ENCODE measurements at places on chromosomes 5 and 9.

GRCh38 chr5:168770036-168770498 is 190.9 kb upstream of the PANK3 start:
- DNase-seq = no peak

DNA sequence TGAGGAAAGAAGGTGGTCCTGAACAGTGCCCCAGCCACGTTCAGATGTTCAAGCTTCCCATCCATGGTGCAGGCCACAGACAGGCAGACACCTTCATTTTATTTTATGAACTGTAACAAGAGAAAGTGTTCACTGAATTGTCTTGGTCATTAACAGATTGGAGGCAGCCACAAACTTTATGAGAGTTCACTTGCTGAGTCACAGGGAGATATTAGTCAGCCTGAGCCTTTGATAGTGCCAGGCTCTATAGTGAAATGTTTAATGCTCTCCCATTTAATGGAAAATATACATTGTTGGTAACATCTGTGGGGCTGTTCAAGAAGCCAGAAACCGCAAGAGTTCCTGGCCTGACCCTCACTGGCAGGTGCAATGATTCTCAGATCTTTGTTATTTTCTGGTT is 237.0 kb downstream of the TENT4A start:
- DNase-seq = no peak

DNA sequence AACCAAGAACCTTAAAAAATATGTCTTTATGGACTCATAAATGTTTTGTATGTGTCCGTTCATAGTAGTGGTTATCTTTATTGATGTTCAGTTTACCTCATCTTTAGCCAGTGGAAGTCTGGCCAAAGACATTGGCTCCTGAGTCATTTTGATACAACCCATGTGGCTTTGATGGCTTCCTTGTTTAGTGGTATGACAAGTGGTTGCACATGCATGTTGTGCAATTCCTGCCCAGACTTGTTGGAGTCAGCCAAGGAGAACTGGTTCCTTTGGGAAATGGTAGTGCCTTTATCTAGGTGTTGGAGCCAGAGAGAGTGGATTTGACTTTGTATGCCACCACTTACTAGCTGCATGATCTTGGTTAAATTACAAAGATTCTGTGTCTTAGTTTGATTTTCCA is 94.3 kb downstream of the RPS23 start:
- DNase-seq = no peak

DNA sequence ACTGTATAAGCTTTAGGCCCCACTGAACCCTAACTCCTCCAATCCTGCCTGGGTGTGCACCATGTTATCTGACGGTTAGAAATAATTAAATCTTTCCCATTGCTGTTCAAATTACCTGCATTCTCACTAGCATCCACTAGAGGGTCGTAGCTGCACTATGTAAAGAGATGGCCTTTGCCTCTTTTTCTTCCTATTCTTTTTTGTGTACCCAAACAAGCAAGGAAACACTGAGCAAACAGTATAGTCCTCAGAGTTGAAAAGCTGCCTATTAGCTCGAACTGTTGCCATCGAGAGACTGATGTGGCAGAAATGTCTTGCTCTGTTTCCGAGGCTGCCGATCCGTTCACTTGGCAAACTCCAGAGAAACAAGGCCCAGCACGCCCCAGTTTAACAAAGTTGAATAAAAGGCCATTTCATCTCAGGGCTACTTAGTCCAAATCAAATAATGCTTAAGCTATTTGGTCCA is 163.8 kb upstream of the TRPM3 start:
- peak; percentile 42 for DNase-seq

GRCh38 chr5:134949316-134949715 is 18.4 kb upstream of the CATSPER3 start:
- DNase-seq = no peak

DNA sequence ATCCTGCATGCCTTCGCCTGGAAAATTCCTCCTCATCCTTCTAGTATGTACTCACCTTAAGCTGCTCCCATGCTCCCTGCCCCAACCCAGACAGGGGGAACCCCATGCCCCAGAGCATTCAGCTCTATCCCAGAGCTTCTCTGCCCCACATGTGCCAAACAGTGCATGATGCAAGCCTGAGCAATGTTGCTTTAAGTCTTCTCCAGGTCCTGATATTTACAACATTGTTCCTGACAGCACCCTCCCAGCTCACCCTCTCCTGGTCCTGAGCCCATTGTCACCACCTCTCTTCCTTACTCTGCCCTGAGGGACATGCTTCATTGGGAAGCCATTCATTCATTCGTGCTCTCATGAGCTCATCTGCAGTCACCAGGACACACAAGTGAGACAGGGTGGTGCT is 23.4 kb upstream of the BARX1 start:
- DNase-seq = no peak

DNA sequence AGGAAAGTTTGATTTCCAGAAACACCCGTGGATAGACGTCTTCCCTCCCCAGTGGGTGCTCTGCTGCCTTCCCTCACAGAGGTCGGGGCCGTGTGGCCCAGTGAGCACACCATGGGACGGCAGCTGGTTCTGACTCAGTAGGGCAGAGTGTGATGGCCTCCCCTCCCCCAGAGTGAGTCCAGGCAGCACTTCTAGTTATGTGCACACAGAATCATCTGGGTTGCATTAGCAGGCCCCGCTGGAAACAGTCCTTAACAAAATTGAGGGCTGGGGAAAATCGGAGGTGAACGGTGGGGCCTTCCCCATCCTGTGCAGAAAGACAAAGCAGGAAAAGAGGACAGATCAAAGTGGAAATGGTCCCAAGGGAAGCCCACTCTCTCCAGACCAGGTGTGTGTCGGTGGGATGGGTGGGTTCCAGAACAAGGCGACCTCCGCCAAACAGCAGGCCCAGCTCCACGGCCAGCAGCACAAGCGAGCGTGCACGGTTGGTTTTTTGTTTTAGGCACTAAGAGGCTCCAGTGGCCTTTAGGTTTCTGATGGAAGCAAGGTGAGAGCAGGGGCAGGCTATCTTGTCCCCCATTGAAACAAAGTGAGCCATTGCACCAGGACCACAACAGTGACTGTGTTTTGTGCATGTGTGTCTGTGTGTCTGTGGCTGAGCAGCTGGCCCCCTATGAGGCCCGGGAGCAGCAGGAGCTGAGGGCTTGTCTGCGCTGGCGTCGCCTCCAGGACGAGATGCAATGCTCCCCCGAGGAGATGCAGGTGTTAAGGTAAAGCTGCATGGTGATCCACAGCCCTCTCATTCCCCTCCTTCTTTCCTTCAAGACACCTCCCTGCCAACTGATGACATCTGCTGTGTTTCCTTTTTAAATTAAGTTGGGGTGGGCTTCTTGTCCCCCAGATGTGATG is 201.5 kb downstream of the AOPEP start:
- DNase-seq = no peak

GRCh38 chr5:90803381-90803780 is 244.8 kb downstream of the ADGRV1 start:
- DNase-seq = no peak

- DNase-seq = no peak
These were observed 28.2 kb downstream of the RGS7BP start for GRCh38 chr5:64534033-64534432.

DNA sequence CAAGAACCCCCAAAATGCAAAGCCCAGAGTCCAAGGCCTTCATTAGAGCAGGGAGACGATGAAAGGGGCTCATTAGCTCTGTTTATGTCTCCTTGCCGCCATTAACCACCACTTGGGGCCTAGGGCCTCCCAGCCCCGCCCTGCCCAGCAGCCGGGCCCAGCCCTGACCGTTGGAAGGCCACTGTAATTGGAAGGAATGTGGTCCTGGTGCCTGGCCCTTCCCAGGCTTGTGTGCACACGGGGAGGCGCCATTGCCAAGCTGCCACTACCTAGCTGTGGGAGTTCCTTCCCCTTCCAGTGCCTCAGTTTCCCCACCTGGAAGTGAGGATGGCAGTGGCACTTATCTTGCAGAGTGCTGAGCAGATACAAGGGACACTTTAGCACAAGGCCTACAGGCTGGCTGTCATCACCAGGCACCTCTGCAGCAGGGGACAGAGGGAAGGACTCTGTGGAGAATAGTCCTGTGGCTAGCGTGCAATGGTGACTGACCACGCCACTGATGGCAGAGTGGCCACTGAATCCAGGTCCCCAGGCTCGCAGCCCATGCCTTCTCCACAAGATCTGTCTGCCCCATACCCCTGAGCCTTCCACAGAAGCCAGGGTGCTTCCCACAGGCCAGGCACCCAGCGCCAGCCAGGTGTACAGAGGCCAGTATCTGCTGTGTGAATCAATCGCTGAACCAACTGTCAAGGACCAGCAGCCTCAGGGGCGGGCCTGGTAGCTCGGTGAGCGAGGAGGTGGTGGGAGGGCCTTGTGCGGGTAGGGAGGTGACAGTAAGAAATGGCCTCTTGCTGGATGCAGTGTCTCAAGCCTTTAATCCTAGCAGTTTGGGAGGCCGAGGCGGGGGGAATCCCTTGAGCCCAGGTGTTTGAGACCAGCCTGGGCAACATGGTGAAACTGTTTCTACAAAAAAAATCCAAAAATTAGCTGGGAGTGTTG is 20.8 kb downstream of the GBGT1 start:
- no peak for DNase-seq

- peak; percentile 20 for DNase-seq
These were observed 231.3 kb downstream of the NPR3 start for GRCh38 chr5:32942225-32942989.

- DNase-seq = no peak
These were observed 49.0 kb upstream of the ALDH1B1 start for GRCh38 chr9:38343552-38343951.

- DNase-seq = no peak
These were observed 207.6 kb upstream of the DMRTA1 start for GRCh38 chr9:22238809-22239684.

GRCh38 chr5:147098233-147098790 is 136.5 kb upstream of the STK32A start:
- peak; percentile 19 for DNase-seq

DNA sequence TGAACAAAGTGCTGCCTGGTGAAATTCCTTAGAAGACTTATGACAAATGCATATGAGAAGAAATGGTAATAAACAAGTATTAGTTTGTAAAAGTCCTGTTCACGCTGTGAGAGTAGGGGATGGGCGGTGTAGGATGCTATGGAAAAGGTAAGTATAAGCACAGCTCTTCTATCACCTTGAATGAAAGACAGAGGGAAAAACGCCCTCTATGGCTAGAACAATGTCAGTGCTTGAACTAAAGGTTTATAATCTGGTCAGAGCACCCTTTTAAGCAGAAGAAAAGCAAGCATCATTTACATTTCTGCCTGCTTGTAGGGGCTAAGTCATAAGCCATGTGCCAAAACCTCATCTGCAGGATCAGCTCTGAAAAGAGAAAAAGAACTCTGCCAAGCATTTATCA is 115.2 kb downstream of the LHFPL2 start:
- no peak for DNase-seq

GRCh38 chr5:172828911-172829431 is 5.1 kb upstream of the ERGIC1 start:
- DNase-seq = no peak

GRCh38 chr9:15150939-15151338 is 156.1 kb downstream of the TTC39B start:
- no peak for DNase-seq

GRCh38 chr5:137822984-137823383 is 44.7 kb upstream of the MYOT start:
- DNase-seq = no peak

- DNase-seq = no peak
These were observed 300.0 kb downstream of the ZSWIM6 start for GRCh38 chr5:61632064-61632463.

GRCh38 chr5:153974131-153974812 is 64.4 kb downstream of the FAM114A2 start:
- peak; percentile 57 for DNase-seq

GRCh38 chr9:98227883-98228282 is 27.6 kb downstream of the TBC1D2 start:
- DNase-seq = no peak

DNA sequence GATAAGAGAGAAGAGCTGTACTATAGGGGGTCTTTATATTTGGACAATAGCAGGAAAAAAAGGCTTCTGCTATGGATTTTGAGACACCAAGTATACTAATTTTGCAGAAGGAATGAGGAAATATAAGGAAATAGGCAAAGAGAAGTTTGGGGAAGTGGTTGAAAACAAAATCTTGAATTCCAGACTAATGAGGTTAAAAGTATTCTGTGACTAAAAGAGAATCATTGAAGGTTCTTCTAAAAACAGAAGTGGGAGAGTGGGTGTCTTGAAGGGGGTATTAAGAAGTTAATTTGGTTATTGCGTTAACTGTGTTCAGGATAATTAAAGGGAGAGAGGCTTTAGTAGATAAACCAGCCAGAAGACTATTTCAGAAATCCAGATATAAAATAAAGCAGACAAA is 148.7 kb downstream of the RFK start:
- DNase-seq = no peak

- DNase-seq = no peak
These were observed 41.5 kb downstream of the GCNT4 start for GRCh38 chr5:75010838-75011237.

GRCh38 chr5:1723476-1723875 is 76.2 kb downstream of the MRPL36 start:
- peak; percentile 1 for DNase-seq

DNA sequence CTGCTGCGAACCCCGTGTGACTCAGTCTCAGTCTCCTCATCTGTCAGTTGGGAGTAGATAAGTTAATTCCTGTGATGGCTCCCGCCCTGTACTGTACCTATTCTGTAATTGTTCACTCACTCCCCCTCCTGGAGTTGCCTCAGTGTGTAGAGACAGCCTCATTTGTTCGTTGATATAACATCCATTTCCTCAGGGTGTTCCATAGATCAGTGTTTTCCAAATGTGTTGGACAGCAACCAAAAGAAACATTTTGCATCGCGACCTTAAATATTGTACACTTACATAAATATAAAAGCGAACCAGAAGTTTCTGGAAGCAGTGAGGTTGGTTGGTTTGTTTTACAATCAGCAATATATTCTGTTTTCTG is 698 bp downstream of the NFX1 start:
- no peak for DNase-seq

GRCh38 chr5:103041071-103041676 is 78.8 kb downstream of the GIN1 start:
- no peak for DNase-seq

GRCh38 chr5:68587171-68587570 is 371.6 kb downstream of the PIK3R1 start:
- DNase-seq = no peak

GRCh38 chr9:94176608-94177007 is 82.5 kb upstream of the ZNF169 start:
- no peak for DNase-seq

- no peak for DNase-seq
These were observed 5.4 kb downstream of the ATP10B start for GRCh38 chr5:160846642-160847041.

GRCh38 chr5:154849791-154850201 is 607 bp downstream of the FAXDC2 start:
- no peak for DNase-seq

- no peak for DNase-seq
These were observed 41.9 kb downstream of the BNC2 start for GRCh38 chr9:16828340-16829281.

DNA sequence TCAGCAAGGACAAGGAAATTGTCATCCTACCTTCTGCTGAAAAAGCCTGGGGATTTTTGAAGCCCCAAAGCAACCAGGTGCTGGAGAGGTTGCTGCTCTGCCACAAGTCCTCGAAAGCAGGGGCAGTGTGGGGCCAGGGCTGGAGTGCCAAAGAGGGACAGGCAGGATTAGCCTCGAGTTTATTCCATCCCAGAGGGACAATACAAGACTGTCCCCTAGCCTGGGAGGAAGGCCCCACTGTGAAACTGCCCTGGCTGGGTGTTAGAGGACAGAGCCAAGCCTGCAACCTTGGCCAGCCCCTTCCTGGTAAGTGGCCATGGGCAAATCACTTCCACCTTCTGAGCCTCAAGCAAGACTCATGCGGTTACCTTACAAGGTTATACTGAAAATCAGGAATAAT is 55.1 kb downstream of the WHRN start:
- no peak for DNase-seq

- no peak for DNase-seq
These were observed 190.1 kb downstream of the NR3C1 start for GRCh38 chr5:143213231-143213850.
